NCI-H446 (cell line): ENCODE measurements at places on chromosomes 6 and 20.

- DNase-seq = no peak
Observed at GRCh38 chr6:83948851-83949250, 84.7 kb upstream of the MRAP2 start.

GRCh38 chr20:44979090-44979621 is 12.8 kb downstream of the STK4 start:
- no peak for DNase-seq

GRCh38 chr6:161458201-161458951 is 184.5 kb upstream of the AGPAT4 start:
- DNase-seq = no peak

DNA sequence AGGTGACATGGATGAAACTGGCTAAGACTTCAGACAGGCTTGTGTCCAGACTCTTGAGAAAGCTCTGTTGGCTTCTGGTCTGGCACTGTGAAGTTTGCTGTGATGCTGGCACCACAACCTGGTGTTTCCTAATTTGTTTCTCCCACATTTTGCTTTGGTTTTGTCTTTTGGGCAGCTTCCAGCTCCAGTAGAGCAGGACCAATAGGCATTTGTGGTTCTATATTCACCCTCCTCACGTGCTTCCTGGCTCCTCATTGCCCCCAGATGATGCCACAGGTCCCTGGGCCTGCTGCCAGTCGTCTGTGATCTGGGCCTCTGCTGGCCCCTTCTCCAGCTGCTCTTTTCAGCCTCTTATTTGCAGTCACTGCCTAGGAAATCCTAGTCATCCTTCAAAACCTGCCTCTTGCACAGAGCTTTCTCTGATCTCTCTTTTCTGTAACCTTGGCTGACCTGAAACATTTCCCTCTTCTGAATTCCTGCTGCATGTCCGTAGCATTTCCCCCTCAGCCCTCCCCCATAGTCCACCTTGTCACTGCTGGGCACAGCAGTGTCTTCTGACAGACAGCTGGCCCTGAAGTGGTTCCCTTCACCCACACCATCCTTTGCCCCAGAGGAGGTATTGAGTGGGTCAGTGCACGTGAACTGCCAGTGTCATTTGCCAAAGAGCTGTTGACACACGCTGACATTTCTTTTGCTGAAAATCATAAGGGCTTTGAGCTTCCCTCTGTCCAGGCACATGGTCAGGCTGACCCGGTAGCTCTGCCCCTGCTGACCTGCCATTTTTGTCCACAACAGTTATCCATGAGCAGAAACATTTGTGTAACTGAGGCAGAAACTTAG is 63.0 kb downstream of the PTPN1 start:
- DNase-seq = peak; percentile 98

- DNase-seq = peak; percentile 71
Observed at GRCh38 chr20:20568604-20569205, 143.7 kb downstream of the RALGAPA2 start.

DNA sequence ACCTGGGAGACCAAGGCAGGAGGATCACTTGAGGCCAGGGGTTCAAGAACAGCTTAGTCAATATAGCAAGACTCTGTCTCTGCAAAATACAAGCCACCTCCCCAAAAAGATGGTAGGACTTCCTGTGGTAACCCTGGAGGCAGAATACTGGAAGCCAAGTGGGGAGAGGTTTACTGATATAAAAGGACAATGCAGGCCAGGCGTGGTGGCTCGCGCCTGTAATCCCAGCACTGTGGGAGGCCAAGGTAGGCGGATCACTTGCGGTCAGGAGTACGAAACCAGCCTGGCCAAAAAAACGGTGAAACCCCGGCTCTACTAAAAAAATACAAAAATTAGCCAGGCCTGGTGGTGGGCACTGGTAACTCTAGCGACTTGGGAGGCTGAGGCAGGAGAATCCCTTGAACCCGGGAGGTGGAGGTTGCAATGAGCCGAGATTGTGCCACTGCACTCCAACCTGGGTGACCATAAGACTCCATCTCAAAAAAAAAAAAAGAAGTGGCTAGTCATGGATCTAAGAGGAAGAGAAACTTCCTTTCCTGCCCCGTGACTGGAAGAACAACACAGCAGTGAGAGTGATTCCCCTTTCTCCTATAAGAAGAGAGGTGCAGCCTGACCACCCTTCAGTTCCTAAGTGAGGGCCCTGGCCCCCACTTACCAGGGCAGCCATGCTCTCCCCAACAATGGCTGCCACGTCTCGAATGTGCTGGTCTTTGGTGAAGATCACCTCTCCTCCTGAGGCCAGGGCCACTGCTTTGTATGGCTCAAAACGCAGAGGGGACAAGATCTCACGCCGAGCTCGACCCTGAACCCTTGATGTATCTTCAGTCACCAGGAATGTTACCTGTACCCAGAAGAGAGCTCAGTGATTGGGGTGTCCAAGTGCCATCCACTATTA is 6.2 kb downstream of the SAPCD1 start:
- DNase-seq = no peak

DNA sequence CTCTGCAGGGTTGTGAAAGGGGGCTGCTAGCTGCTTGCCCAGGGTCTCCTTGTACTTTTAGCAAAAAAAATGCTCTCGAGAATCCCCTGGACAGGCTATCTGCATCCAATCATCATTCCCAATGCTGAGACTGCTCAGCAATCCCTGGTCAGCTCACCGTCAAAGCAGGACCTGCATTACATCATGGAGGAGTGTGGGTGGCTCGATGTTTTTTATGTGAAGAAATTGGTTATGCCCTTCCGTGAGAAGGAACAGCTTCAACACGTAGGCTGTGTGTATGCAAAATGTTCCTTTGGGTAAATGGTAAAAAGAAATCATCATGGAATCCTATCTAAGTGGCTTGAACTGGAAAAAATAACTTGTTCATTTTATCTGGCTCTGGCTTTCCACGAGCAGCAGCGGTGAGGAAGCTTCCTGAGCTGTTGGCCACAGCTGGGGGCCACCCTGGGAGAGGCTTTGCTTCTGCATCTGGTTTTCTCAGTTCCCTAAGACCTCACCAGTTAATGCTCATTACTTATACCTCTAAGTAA is 111.4 kb downstream of the FYN start:
- DNase-seq = no peak

GRCh38 chr6:34717466-34717865 is 20.9 kb upstream of the ILRUN start:
- DNase-seq = no peak

- DNase-seq = no peak
Observed at GRCh38 chr20:63963348-63963741, 6.4 kb downstream of the ZNF512B start.

DNA sequence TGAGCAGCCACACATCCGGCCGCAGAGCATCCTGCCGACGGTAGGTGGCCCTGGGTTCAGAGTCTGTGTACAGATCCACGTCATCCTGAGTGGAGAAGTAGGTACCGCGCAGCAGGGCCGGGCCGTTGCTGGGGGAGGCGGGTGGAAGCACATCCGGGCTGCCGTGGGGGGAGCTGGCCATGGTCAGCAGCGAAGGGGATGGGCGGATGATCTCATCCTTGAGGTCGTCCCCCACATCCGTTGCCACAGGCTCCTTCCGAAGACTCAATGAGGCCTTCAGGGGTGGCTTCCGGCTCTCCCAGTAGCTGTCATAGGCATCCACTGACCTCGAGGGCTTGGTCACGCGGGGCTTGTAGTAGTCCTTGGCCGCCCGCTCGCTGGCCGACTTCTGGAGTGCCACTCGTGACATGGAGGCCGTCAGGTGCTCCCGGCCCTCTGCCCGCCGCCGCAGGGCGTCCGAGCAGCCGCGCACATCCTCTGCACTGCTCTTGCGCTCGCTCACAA is 9.2 kb downstream of the SPATA2 start:
- DNase-seq = no peak

DNA sequence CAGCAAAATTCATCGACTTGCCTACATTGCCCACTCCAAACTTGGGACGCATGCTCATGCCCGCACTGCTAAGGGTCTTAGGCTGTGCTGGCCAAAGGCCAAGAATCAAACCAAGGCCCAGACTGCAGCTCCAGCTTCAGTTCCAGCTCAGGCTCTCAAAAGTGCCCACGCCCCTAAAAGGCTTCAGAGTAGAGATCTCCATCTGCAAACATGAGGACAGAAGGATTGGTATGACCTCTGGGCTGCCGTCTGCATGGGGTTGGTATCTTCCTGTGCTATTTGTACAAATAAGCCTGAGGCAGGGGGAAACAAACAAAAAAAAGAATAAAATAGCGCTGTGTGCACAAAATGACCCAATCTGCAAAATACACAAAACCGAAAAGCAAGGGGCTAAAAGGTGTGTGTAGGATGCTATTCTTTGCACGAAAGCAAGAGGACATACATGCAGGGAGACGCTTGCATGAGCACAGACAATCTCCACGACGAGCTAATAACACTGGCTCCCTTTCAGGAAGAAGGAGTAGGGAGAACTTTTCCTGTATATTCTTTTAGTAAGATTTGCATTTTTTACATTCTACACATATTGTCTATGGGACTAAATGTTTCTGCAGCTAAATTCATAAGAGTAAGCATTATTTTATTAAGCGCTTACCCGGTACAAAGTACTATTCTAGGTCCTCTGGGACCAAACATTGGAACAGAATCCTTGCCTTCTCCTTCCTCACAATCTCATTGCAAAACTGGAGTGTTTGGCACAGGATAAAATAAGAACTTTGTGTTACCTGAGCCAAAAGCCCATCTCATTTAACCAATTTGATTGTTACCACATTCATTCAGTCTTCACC is 33.1 kb downstream of the ATP9A start:
- DNase-seq = no peak

GRCh38 chr6:133551847-133552341 is 310.7 kb downstream of the EYA4 start:
- peak; percentile 84 for DNase-seq

- no peak for DNase-seq
Observed at GRCh38 chr20:46362921-46363867, 43.2 kb downstream of the ELMO2 start.

DNA sequence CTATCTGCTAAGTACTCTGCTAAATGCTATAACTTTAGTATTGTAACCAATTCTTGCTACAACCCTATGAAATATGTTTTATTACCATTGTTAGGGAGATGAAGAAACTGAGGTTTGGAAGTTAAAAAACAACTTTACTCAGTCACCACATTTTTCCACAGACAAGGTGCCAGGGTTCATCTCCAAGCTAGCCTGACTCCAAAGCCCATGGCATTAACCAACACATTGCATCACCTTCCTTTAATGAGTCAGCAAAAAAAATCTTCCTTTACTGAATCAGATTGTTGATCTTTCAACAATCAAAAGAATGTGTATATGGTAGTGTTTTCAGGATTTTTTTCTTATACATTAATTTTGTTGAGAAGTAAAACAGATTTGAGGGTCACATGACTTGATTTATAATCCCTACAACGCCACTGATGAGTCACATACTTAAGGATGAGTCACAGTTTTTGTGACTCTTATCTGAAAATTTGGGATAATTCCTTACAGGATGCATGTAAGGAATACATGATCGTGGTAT is 41.5 kb downstream of the MAN1A1 start:
- DNase-seq = no peak
